ENCODE measurements at places on chromosomes 2 and 18.

- no peak for DNase-seq
These were observed 941 bp upstream of the SGO2 start for GRCh38 chr2:200525066-200525465.

GRCh38 chr2:209523867-209524266, 100.0 kb downstream of the MAP2 start:
- no peak for DNase-seq

DNA sequence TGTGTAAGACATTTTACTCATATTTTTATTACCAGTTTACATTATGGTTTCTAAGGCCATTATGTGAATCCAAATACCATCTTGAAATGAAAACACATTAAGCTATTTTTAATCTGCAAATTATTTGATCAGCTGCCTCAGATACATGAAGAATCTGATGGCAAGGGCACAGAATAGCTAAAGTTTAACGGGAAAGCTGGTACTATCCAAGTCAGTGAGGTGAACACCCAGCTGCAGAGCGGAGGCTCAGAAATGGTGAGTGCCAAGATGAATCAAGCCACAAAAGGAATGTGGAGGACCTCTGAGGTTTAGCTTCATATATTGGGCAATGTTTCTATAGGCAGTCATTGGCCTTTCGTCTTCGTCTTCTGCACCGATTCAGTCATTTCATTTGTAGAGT, 75.1 kb downstream of the DPP10 start:
- no peak for DNase-seq

DNA sequence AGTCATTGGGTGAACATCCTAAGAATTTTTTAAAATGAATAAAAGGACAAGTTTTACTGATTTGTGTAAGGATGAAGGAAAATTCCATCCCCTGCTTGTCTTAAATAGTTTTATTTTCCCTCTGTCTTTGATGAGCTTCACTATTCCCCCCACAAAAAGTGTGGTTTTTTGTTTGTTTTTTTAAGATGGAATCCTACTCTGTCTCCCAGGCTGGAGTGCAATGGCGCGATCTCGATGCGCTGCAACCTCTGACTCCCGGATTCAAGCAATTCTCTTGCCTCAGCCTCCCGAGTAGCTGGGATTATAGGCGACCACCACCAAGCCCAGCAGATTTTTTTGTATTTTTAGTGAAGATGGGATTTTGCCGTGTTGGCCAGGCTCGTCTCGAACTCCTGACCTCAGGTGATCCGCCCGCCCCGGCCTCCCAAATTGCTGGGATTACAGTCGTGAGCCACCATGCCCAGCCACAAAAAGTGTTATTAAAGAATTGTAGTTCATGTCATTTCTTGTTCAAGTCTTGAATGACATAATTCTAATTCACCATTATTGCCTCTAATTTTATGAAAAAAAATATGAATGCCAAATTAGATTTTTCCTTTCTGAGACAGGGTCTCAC, 91.7 kb downstream of the AGPS start:
- no peak for DNase-seq

DNA sequence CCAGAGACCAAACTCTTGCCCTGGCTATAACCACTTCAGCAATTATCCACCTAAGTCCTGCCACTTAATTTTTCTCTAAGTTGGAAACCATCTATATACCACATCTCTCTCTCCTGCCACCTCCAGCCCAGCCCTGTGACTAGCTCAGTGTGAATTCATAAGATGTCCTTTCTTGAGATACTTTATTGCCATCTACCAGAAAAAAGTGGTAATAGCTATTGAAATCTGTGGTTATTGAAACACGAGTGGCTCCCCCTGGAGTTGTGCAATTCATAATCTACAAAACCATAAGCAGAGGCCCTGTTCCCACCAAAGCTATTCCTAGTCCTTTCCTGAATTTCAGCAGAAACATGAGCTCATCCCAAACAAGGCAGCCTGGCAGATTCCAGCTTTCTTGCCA, 324.0 kb downstream of the TXNL1 start:
- no peak for DNase-seq

DNA sequence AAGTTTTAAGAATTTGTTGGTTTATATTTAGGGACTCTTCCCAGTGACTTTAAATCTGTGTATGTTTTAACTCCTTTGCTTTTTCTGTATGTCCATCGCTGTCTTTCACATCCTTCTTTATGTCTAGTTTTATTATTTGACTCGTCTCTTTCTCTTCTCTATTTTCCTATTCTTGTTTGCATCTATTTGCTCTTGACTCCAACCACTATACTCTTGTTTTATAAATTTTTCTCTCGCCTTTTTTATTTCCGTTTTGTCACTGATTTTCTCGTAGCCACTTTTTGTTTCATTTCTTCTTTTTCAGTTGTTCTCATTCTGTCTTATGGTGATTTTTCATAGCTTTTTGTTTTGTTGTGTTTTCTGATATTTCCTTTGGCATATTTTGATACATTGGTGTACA, 170.5 kb upstream of the NETO1 start:
- DNase-seq = no peak

GRCh38 chr18:25349131-25349925, 2.6 kb downstream of the ZNF521 start:
- DNase-seq = no peak

DNA sequence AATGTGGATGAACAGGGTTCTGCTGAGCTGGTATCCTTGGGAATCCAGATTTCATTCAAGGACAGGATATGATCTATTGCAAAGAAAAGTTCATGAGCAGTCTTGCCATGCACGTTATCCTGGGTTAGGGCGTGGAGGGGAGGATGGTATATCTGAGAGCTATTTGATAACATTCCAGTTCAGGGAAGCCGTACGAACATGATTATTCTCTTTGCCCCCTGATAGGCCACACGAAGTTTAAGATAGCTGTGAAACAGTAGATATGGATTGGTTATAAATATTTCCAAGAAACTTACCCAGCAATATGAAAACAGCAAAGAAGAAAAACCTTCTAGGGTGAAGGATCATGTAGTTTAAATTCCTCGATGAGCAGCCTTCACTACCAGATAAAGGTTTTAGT, 171.9 kb downstream of the LTBP1 start:
- DNase-seq = no peak

- no peak for DNase-seq
These were observed 1367.2 kb upstream of the SLC39A10 start for GRCh38 chr2:194289712-194290346.

DNA sequence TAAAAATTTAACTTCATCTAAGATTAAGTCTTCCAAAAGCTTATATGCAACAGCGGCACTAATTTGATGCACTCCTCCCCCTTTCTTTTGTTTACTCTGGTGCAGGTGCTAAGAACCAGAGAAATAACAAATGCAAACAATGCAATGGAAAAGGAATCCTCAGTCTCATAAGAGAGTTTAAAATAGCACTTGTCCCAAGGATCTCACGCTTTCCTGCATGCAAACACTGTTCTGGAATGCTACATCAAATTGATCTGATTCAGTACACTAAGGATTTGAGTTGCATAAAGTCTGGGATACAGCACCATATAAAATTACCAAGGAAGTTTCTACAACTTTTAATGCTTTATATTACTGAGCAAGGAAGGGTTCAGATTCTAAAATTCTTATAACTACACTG, 50.5 kb downstream of the SEPTIN10 start:
- DNase-seq = no peak

- DNase-seq = no peak
These were observed 104.2 kb upstream of the TTC27 start for GRCh38 chr2:32523686-32524085.

GRCh38 chr2:208297961-208298360, 31.9 kb downstream of the PIKFYVE start:
- DNase-seq = no peak

DNA sequence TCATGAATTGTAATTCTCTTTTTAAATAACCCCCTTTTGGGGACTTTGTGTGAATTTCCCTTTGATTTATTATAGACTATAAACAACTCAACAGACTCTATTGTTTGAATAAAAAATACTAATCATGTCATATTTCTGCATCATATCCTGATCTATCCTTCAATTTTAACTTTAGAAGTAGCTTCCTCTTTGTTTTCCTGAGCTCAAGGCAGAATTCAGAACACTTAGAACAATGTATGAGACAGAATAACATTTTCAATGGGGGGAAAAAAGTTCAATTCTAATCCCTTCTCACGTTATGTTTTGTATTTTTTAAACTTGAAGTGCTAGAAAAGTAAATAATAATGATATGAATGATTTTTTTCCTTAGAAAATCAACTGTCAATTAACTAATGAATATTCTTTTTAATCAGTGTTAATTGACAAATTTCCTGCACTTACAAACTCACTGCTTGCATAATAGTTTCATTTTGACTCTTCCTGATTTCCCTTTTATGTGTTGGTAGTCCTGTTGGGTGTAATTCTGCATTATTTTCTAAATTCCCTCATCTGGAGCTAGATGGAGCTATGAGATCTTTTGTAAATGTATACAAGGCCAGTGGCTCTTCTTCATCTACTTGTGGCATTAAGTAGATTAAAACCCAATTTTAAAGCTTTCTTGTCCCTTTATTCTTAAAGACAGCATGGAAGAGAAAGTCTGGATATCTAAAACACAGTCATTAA, 326.1 kb downstream of the PARD3B start:
- no peak for DNase-seq

- no peak for DNase-seq
These were observed 32.4 kb upstream of the MGAT4A start for GRCh38 chr2:98763209-98763951.

- DNase-seq = no peak
These were observed 38.4 kb upstream of the UBXN4 start for GRCh38 chr2:135703300-135703699.

GRCh38 chr2:225100856-225101294, 58.6 kb upstream of the DOCK10 start:
- no peak for DNase-seq

- no peak for DNase-seq
These were observed 96.2 kb upstream of the PDE1A start for GRCh38 chr2:182522972-182523473.

DNA sequence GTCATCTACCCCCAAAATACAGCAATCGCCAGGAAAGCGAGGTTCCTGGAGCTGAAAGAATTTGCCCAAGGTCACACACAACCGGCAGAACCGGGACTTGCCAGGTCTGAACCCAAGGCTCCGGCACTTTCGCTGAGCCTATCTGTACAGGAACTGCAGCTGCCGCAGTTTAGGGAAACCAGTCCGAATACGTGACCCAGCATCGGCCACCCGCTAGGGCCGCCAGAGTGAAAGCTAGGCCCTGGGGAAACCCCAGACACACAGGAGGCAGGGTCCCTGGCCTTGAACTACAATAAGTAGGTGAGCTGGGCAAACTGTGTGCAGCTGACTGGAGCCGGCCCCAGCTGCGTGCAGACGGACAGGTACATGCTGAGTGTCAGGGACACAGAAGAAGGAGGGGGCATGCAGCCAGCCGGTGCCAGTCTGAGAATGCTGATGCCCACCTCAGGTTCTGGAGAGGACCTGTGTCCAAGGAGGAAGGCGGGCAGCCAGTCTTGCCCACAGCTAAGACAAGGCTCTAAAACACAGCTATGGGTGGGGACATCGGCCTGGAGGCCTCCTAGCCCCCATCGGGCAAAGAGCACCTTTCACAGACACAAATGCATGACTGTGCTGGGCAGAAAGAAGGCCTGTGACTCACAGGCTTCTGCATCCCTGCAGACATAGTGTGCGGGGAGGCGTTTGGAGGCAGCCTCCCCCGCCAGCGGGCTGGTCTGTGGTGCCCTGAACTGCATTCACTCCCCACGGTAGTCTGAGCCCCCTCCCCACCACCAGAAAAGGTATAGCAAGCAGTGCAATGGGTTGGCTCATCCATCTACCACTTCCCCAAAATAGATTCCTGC, 107.4 kb upstream of the ID2 start:
- no peak for DNase-seq

GRCh38 chr18:63895190-63895589, 7.7 kb downstream of the SERPINB2 start:
- DNase-seq = no peak

- DNase-seq = no peak
These were observed 258 bp downstream of the MGAT4A start for GRCh38 chr2:98730707-98731040.

Measured in stimulated activated CD4-positive, alpha-beta T cell treated with anti-CD3 and anti-CD28 coated beads, Interleukin-1b, Interleukin-23, amount 100 ng/mL, for 1 hour (primary cell).